Endothelial cell (in vitro differentiated cells): ENCODE measurements at places on chromosomes 2 and 18. TPM values are rescaled to one million over a fixed set of nuclear protein-coding genes. Genes with fewer than 3 reads are reported as not detected.

Gene VAPA
- total RNA-seq, result 180 TPM

Gene FAM117B
- total RNA-seq, result 13.0 TPM

Gene TRIP12
- 363 TPM for total RNA-seq

Gene REG3A
- total RNA-seq, result not detected

Gene CAPN10
- 47.8 TPM for total RNA-seq

Gene GYPC
- 154 TPM for total RNA-seq

Gene SLC16A14
- 0.18 TPM for total RNA-seq

Gene GPC1
- total RNA-seq, result 4.5 TPM

Gene PLEKHB2
- total RNA-seq, result 59.2 TPM

Gene ASIC4
- total RNA-seq, result 1.6 TPM

Gene MOGAT1
- 0.26 TPM for total RNA-seq

Gene ASB18
- not detected for total RNA-seq

Gene IGFBP5
- 7.2 TPM for total RNA-seq

Gene GALR1
- not detected for total RNA-seq

Gene LAMA3
- total RNA-seq, result 1.7 TPM

Gene AKAIN1
- not detected for total RNA-seq

Gene PRKCE
- 24.2 TPM for total RNA-seq

Gene CELF4
- 0.44 TPM for total RNA-seq

Gene PROC
- total RNA-seq, result not detected

Gene ANKRD30B
- not detected for total RNA-seq

Gene FOXD4L1
- total RNA-seq, result not detected

Gene CCDC74B
- 20.4 TPM for total RNA-seq
